ENCODE measurements at places on chromosomes 5 and 9.

DNA sequence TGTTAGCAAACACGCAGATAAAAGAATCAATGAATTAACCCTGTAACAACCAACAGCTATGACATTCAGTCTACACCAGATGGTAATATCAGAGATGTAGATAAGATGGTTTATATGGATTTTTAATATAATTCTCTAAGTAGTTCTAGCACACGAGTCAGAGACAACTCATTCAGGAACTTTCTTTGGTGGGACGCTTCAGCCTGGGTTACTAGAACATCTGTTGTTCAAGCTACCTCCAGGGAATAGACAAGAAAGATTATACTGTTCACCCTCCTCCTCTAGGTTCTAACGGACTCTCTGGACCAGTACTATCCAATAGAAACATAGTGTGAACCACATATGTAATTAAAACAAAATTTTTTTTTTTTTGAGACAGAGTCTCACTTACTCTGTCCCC is 73.8 kb downstream of the RAPGEF1 start:
- DNase-seq: no peak

GRCh38 chr5:105751908-105752307 is 1918.8 kb downstream of the EFNA5 start:
- DNase-seq: no peak

GRCh38 chr9:94895668-94896067 is 169.2 kb downstream of the AOPEP start:
- DNase-seq: no peak

GRCh38 chr5:90488791-90489190 is 14.1 kb downstream of the POLR3G start:
- no peak for DNase-seq

GRCh38 chr5:171388816-171389168 is 1.1 kb downstream of the NPM1 start:
- no peak for DNase-seq

DNA sequence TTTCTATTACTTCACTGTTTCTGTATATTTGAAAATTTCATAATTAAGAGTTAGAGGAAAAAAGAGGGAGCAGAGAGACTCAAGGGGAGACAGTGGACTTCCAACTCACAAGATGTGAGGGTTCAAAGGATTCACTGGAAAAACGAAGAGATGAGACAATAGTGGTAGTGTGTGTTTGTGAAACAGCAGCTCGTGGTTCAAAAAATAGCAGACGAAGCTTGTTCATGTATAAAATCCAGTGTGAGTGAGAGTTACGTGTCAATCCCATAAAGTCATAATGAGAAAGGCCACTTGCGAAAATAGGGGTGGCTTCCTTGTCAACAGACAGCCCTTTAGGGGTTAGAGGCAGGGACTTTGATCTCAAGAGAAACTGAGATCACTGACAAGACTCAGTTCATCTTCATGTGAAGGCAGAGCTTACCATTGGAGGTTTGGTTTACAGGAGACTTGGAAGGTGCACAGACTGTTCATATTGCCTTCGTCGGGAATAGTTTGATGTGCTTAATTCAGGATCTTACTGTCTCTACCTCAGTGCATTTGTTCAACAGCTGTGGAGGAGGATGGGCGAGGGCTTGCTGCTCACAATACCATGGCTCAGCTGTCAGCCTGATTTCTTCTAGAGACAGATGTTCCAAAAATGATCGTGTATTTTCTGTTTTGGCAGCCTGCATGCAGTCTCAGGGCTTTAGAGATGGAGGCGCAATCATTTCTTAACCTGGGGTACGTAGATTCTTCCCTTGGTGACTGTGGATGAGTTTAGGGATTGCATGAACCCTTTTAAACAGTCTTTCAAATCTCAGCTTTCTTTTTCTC is 105.7 kb upstream of the KLF9 start:
- DNase-seq: no peak

DNA sequence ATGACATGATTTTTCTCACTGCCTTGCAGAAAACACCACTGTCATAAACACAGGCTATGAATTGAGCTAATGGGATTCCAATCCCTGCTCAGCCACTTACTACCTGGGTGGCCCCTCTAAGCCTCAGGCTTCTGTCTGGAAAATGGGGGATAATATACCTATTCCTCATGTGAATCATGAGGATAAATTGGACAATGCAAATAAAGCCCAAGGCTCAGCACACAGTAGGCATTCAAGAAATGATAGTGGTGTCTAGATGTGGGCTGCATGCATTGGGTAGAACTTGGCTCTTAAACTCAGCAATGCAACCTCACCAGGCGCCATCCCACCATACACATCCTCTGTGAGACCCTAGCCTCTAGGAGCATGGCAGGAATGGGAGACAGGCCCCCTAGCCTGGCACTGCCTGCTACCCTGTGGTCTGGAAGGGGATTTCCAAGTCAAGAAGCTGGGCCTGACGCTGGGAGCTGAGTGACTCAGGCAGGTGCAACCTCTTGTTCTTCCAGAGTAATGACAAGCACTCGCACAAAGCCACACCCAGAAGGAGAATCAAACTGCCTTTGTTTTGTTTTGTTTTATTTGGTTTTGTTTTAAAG is 2.3 kb upstream of the TNIP1 start:
- peak; percentile 64 for DNase-seq

GRCh38 chr5:85671223-85671970 is 946.3 kb upstream of the COX7C start:
- DNase-seq: no peak

GRCh38 chr5:18393565-18394442 is 759.5 kb downstream of the TAF11L14 start:
- peak; percentile 6 for DNase-seq

- no peak for DNase-seq
Measured at GRCh38 chr9:36306471-36307306, 48.4 kb upstream of the GNE start.

DNA sequence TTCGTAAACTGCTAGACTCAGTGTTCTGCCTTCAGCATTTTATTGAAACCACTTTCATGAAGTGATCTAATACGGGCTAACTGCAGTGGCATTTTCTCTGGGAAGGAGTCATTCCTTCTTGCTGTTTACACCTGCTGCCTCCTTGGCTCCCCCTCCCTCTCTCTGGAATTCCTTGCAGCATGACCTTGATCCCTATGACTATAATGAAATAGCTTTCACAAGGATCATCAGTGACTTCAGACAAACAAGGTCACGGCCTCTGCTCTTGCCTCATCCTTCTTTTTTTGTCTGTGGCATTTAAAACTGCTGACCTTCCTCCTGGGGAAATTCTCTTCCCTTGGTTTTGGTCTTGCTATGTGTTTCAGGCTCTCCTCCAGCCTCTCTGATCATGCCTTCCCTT is 90.2 kb downstream of the ZNF462 start:
- no peak for DNase-seq

- no peak for DNase-seq
Measured at GRCh38 chr9:126088336-126088735, 238.3 kb upstream of the MVB12B start.

DNA sequence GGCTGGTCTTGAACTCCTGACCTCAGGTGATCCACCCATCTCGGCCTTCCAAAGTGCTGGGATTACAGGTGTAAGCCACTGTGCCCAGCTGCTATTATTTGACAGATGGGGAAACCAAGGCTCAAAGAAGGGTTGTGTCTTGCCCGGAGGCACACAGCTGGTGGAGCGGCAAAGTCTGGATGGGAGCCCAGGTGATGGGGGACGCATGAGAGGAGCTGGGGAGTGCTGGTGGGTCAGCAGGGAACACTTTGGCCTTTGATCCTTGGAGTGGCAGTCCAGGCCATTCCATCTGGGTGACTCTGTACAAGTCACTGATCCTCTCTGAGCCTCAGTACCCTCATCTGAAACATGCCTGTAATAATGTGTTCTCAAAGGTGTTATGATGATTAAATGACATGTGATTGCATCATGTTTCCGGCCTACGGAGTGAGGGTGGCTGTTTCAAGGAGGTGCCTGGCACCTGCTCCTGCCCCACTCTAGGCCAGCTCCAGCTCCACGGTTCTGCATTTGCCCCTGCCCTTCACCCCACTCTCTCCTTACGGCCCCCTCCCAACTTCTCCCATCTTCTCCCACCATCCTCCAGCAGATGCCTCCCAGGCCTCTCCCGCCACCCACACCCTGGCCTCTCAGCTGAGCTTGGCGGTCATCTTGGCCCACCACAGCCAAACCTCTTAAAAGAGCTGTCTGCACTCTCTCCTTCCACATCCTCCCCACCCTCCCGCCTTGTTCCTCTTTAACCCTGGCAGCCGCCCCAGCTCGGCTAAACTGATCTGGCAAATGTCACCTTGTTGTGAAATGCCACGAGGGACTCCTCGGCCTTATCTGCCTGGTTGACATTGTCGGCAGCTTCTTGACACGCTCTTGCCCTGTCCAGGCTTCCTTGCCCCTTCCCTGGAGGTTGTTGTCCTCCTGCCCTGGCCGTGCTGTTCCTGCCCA is 5.5 kb upstream of the DBN1 start:
- DNase-seq: no peak

GRCh38 chr9:92713528-92713927 is 43.6 kb upstream of the IPPK start:
- no peak for DNase-seq

DNA sequence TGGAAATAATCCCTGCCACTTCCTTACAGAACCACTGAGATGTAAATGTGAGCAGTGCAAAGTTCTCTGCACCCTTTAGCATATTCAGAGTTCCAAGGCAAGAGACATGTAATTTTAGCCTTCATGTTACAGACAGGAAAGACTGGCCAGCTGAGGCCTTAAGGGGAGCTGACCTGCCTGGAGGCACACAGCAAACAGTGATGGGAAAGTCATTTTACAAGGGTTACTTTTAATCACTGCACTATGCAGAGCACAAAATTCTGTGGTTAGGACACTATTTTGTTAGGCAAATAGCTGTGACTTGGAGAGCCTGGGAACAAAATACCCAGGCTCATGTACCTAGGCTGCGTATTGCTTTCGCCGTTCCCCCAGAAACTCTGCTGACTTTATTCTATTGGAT is 30.2 kb upstream of the TNIP1 start:
- no peak for DNase-seq

- no peak for DNase-seq
Measured at GRCh38 chr5:7541898-7542297, 146.0 kb downstream of the ADCY2 start.

- DNase-seq: no peak
Measured at GRCh38 chr5:24163091-24163490, 481.7 kb downstream of the CDH10 start.

DNA sequence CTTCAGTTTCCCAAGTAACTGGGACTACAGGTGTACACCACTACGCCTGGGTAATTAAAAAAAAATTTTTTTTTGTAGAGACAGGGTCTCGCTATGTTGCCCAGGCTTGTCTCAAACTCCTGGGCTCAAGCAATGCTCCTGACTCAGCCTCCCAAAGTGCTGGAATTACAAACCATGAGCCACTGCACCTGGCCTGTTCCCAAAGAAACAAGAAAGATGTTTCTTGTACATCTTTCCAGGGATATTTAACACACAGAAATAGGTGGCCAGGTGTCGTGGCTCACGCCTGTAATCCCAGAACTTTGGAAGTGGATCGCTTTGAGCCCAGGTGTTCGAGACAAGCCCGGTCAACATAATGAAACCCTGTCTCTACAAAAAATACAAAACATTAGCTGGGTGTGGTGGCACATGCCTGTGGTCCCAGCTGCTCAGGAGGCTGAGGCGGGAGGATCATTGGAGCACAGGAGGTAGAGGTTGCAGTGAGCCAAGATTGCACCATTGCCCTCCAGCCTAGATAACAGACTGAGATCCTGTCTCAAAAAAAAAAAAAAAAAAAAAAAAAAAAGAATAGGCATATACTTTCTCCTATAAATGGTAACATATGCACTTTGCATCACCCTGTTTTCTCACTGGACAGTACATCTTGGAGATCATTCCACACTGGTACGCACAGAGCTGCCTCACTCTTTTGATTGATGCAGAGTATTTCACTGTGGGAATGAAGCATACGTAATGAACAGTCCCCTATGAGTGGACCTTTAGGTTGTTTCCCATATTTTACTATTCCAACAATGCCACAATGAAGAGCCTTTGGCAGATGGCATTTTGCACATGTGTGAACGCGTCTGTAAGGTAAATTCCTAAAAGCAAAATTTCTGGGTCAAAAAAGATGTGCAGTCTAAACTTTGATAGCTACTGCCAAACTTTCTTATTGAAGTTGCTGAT is 2.0 kb upstream of the GRHPR start:
- no peak for DNase-seq

DNA sequence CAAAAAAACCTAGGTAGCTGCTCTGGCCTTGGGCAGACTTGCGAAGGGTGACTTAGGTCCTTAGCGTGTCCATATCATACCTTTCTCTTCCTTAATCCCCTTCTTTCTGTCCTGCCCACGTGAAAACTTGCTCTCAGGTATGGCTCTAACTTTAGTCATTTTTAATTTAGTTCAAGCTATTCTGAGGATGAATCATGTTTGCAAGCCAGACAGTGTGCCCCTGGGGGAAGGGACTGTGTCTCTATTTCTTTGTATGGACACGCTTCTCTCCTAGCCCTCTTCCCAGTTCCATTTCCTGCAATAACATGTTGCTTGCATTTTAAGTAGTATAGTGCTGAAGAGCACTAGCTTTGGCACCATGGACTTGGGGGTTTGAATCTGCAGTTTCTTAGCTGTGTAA is 120.6 kb downstream of the PTTG1 start:
- DNase-seq: no peak

- DNase-seq: no peak
Measured at GRCh38 chr5:115558388-115558956, 13.9 kb upstream of the FEM1C start.

DNA sequence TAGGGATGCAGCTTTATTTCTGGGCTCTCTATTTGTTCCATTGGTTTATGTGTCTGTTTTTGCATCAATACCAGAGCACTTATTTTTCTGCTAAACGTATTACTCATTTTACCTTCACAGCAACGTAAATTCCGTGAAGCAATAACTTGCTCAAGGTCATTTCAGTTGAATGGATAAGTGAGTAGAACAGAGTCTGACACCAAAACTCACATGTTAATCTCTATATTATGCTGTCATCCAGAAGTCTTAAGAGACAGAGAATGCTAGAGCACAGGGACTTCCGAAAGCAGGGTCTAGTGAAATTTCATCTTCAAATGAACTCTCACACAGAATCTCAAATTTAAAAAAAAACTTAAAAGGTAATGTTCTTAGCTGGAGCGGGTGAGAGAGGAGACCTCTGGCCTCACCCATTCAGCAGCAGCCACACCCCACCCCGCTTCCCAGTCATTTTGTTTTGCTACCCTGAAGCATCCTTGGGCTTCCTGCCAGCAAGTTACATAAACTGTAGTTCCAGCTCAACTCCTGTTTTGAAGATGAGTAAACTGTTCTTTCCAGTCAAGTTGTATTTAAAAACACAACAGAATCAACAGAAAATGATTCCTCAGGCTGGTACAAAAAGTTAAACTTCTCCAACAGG is 69.3 kb downstream of the TRIM36 start:
- no peak for DNase-seq

- DNase-seq: no peak
Measured at GRCh38 chr5:172380987-172381643, 73.2 kb downstream of the SH3PXD2B start.

- DNase-seq: no peak
Measured at GRCh38 chr5:8686707-8687106, 817.8 kb downstream of the MTRR start.

DNA sequence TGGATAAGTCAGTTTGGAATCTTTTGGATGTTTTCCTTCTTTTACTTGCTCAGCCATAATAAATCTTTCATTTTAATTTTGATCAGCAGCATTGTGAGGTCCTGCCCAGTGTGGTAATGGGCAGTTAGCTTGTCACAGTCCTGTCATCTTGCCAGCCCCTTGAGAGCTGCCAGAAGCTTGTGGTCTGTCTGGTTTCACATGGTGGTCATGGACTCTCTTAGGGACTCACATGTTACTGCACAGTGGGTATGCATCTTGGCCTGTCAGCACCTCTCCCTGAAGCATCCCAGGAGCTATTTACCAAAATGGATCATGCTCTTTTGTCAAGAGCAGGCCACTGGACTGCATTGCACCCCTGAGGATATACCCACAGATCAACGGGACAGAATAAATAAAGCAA is 60.3 kb downstream of the DAPK1 start:
- no peak for DNase-seq
